ENCODE measurements at places on chromosomes 11 and 22.

DNA sequence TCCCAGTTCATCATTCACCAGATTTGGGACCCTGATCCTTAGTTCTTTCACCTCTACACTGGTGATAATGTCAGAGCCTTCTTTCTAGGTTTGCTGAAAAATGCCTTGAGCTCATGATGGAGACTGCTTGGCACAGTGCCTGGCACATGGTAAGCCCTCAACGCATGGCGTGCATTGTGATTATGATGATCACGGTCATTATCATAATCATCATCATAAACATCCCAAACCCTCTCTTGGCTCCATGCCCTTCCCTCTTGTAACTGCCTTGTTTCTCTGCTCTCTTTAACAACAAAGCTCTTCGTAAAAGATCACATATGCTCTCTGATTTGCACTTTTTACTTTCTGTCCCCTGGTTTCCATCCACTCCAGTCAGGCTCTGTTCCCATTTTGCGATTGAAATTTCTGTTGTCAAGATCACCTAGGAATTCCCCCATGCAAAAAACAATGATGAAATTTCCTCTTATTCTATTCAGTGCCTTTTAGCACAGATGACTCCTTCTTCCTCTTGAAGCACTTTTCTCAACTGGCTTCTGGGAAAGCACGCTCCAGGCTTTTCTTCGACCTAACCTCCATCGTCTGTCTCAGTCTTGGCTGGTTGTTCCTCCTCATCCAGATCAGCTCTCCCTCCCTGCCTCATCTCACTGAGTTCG lies 479.1 kb downstream of the OPCML start:
- no peak for DNase-seq

DNA sequence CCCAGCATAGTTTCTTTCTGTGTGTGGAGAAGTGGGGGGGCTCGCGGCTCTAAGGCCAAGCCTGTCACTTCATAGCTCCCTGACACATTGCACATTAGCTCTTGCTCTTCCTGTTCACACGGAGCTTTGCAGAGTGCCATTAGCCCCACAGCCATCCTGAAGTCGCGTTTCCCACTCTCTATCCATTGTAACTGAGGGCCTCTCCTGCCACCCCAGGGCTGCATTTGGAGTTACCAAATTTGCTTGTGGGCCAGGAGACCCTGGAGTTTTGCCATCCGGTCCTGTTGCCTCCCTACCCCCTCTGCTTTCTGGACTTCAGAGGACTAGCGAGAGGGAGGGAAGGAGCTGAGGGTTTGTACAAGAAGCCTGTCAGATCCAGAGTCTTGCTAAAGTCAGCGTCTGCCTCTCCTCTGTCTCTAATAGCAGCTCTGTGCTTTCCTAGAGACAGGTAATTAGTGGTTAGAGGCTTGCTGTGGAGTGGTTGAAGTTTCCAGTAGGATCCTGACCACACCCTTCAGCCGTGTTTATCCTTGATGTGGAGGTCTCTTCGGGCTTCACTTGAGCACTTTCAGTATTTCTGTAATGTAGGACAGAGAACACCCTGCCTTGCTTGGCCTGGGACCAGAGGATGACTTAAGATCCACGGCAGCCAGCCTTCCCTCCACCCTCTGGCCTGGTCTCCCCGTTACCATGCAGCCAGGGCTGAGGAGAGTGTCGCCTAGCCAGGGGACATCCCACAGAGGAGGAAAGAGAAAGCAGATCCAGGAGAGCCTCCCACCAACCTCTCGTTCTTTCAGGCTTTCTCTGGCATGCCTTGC lies 14.1 kb downstream of the DCPS start:
- no peak for DNase-seq

GRCh38 chr11:130114281-130114680 lies 44.6 kb downstream of the APLP2 start:
- DNase-seq, result no peak

- no peak for DNase-seq
These were observed 40.4 kb downstream of the BCR start for GRCh38 chr22:23220485-23221350.

All from endodermal cell (in vitro differentiated cells).